Heart left ventricle (tissue), 16 donors: ENCODE measurements at places on chromosomes 4 and X. TPM values are rescaled to one million over a fixed set of nuclear protein-coding genes. Genes with fewer than 3 reads are reported as not detected.
A peak's percentile ranks its signal among the peaks of the same experiment; 100 is the strongest.

TBC1D8B gene
- polyA plus RNA-seq: 0.72 TPM

SPP1 gene
- polyA plus RNA-seq: 1.6 TPM

ODAPH gene
- not detected for polyA plus RNA-seq

GUCY1A1 gene
- polyA plus RNA-seq: 7.7 TPM

MAGED4B gene
- polyA plus RNA-seq: 0.51 TPM

BMX gene
- 2.0 TPM for polyA plus RNA-seq

GLOD5 gene
- not detected for polyA plus RNA-seq

DIPK2B gene
- 14.2 TPM for polyA plus RNA-seq

AVPR2 gene
- 7.5 TPM for polyA plus RNA-seq

XPNPEP2 gene
- polyA plus RNA-seq: 0.55 TPM

GRCh38 chr4:72641611-72642010, 72.6 kb upstream of the ADAMTS3 start:
- DNase-seq: no peak

- DNase-seq: no peak
Measured at GRCh38 chr4:179804440-179804839, 2362.2 kb upstream of the AGA start.

DNA sequence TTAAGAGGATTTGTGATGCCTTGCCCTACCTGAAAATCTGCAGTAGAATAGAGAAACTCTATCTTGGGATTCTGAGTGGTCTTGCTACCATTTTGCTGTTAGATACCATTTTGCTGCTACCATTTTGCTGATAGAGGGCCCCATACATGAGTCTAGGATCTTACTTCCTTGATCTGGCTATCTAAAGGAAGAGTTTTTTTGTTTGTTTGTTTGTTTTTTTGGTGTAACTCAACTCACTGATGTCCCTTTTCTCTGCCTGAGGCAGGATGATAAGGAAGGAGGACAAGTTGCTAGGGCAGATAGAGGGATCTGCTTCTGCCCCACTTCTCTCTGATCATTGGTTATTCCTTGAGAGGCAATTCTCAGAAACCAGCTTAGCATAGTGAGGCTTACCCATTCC, 31.0 kb downstream of the XK start:
- DNase-seq: no peak

GRCh38 chr4:48270523-48270897, 872 bp upstream of the TEC start:
- DNase-seq: no peak

- no peak for DNase-seq
Measured at GRCh38 chrX:34654696-34655490, 2.2 kb downstream of the TMEM47 start.

DNA sequence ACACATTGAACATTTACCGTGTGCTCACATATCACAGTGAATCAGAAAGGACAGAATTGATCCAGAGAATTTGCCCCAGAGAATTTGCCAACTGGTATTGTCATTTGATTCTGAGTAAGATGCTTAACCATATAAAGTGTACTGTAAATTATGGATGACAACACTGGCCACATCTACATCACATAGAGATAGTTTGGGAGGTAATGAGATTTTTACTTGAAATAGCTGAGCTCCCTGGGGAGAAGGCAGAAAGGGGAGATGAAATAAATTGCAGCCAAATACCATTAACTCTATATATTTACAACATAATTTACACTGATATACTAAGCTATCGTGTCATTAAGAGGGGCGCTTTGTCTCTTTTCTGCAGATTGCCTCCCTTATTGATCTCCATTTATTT, 564.0 kb downstream of the KCNIP4 start:
- no peak for DNase-seq

- peak; percentile 18 for DNase-seq
Measured at GRCh38 chrX:119398974-119399771, at the start of gene SLC25A43. Gene SLC25A43 (plus strand): TSS chrX:119399336. CDS start chrX:119399404, 68 bp downstream.

- no peak for DNase-seq
Measured at GRCh38 chr4:33715841-33716395, 2528.4 kb downstream of the ARAP2 start.

DNA sequence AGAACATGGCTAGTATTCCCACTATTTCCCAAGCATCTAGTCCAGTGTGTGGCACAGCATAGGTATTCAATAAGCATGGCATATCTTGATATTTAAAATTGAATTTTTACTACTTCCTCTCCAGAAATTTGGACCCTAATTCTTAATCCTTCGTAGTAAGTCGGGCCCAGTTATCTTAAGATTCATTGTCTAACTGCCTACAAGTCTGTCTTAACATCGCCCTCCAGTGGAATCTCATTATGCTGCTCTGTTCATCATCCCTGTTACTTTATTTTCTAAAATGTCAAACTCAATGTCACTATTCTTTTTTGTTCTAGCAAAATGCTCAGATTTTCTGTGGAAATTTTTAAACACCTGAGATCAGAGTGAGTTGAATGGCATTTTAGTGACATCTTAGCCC, 606.2 kb downstream of the KLHL13 start:
- DNase-seq: no peak

DNA sequence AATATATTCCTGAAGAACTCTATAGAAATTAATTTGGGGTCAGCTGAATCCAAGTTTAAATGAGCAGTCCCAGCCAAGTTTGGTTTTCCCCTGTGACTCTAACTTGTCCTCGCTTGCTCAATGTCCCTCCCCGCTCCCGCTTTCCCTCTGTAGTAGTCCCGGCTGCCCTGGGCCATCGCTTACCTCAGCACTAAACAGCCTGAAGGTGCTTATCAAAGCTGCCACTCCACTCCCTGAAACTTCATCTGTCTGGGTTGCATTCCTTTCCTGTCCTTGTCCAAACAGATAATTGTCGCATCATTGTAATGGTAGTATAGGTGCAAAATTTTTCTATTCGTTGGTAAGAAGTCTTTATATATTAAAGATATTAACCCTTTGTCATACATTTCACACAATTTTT, 12.8 kb downstream of the SLC25A43 start:
- DNase-seq: no peak

GRCh38 chrX:68870357-68870756, 41.5 kb downstream of the EFNB1 start:
- DNase-seq: no peak

GRCh38 chr4:136731025-136731424, 801.3 kb downstream of the PCDH18 start:
- DNase-seq: no peak
